ENCODE measurements at places on chromosomes 5 and 9.

- DNase-seq, result peak; percentile 24
Measured at GRCh38 chr5:155027993-155028629, 14.6 kb downstream of the KIF4B start.

- no peak for DNase-seq
Measured at GRCh38 chr5:116685069-116685468, 110.4 kb upstream of the SEMA6A start.

DNA sequence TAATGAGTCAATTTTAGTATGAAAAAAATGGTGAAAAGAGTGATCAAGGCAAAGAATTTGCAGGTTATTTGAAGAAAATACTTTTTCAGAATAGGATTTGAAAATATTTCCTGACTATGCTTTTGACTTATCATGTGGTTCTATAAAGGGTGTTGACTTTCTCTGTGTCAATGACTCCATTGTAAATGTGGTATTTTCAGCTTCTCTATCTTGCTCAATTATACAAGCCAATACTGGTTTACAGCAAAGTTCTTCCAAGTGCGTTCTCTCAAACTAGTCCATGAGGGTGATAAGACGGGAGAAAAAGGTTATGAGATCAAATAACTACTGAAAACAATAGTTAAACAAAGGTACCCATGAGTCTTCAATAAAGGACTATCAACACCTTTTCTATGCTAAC is 21.7 kb downstream of the IL33 start:
- DNase-seq, result no peak

DNA sequence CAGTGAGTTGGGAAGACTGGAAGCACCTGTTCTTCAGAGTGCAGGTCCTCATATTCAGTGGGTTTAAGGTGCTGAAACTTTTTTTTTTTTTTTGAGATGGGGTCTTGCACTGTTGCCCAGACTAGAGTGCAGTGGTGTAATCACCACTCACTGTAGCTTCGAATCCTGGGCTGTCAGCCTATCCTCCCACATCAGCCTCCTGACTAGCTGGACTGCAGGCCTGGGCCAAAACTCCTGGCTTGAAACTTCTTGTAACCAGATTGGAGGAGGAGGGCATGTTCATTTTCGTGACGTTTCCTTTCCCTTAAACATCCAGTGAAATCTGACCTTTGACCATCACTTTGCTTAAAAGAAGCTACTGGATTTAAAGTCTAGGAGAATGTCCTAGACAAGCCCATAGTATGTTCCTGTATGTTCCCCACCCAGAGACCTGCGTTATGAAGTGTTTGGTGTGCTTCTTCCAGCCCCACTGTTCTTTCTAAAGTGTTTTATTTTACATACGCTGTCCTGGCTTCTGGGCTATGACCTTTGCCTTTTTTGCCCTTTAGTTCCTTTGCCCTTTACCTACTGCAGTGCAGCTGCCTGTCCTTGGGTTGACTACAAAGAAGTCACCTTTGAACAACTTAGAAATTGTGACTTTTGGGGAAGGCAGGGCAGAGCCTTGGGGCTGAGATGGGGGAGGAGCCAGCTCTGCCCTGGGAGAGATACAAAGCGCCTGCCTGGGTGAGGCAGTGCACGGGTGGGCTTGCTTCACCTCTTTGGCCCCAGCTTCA is 18.4 kb downstream of the TENT4A start:
- no peak for DNase-seq

GRCh38 chr9:35867538-35867937 is 2.7 kb downstream of the OR13J1 start:
- no peak for DNase-seq

DNA sequence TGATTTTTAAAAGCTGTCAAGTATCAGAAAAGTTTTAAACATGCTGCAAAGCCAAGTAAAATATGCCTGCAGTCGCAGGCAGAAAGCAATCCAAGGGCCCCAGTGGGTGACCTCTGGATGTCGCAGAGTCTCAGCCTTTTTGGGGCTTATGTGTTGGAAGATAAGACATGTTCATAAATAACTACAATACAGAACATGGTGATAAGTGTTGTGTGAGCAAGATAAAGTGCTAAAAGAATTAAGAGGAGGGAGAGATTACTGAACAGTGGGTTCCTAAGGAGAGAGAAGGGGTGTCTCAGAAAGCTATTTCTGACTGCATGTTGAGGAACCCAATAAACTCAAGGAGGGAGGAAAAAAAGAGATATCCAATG is 78.9 kb upstream of the ADRB2 start:
- no peak for DNase-seq

DNA sequence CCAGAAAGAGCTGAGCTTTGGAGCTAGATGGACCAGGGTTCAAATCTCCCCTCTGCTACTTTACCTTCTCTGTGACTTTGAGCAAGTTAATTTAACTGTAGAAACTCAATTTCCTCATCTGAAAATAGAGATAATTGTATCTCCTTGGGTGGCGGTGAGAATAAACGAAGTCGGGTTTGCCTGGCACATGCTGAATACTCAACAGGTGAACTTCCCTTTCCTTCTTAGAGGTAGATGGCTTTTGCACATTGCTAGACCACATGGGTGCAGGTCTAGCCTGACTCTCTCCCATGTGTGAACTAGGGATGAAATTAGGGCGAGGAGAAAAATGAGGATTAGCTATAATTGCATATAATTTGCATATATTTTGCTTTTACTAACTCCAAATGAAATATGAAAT is 31.4 kb upstream of the GTF2H2C start:
- DNase-seq, result no peak

DNA sequence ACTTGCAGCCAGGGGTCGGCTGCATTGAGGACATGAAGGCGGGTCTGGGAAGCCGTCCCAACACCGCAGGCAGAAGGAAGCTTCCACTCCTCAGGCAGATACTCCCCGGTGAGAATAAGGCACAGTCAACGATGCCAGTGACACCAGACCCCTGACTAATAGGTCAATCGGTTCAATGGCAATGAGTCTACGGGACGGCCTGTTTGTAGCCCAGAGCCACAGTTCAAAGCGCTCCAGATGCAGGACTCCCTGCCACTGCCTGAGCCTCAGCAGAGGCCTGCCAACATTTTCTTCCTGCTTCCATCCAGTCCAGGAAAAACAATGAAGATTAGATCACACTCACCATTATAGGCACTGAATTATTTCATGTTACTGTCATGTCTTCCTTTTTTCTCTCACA is 84.5 kb upstream of the SIMC1 start:
- DNase-seq, result no peak

DNA sequence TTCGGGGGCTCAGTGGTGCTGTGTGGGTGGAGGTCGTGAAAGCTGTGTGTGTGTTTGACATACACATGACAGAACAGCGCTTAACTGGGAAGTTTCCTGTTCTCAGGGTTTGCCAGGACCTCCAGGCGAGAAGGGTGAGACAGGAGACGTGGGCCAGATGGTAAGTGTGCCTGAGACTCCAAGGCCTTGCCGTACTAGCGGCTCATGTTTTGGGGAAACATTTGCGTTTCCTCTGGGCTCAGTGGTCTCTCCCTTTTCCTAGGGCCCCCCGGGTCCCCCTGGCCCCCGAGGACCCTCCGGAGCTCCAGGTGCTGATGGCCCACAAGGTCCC is 68.3 kb upstream of the FCN2 start:
- no peak for DNase-seq

GRCh38 chr9:34956648-34957047 is 1.4 kb upstream of the PHF24 start:
- no peak for DNase-seq

- no peak for DNase-seq
Measured at GRCh38 chr9:18542837-18543405, 69.0 kb downstream of the ADAMTSL1 start.

GRCh38 chr5:171285465-171285864 is 23.6 kb upstream of the TLX3 start:
- no peak for DNase-seq

DNA sequence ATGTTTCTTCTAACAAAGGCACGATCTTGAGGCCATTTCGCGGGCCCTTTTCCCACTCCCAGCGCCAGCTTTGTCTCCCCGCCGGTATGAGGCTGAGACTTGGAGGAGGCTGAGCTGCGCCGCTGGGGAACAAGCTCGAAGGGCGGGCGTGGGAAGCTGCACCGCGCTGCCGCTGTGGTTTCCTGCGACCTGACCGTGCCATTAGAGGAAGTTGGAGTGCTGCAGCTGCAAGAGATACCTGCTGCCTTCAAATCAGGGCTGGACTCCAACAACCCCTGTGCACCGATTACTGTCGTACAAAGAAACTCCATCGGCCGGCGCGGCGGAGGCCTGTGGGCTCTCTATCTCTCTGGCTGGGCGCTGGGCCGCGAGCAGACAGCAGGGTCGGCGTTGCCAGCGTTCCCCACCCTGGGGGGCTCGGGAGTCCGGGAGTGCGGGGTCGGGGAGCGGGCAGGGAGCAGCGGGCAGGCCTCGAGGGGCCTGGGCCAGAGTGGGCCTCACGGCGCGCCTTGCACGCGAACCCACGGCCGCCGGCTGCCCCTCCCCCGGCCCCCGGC is 1.3 kb upstream of the ERBIN start:
- peak; percentile 18 for DNase-seq

DNA sequence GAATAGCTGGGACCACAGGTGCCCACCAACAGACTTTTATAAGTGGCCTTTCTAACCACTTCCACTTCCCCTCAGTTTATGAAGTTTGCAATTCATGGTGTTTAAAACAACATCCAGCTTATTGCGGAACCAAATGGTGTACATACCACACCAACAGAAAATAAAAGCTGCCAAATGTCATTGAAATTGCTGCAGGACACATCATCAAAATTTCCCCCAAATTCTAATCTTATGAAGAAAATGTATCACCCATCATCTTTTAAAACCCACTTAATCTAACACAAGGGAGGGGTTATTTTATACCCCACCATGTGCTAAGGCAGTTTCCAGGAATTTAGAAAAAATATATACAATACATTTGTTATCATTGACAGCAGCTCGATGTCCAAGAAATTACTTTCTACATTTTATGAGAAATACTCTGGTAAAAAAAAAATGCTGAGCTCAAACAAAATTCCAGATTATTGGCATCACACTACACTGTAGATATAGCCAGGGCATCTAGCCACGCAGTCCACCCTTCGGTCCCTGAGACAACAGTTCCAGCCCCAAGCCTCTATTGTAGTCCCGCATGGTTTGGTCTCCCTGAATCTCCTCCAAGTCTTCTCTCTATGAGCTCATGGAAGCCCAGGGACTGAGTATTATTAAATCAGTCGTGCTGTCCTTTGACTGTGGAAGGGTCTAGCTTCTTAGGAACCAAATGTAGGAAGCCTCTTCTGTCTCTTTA is 372.8 kb upstream of the SLC30A5 start:
- DNase-seq, result no peak

- no peak for DNase-seq
Measured at GRCh38 chr5:96129276-96129675, 167.6 kb upstream of the ELL2 start.

GRCh38 chr5:181100121-181100875 is 30.7 kb downstream of the OR2V1 start:
- DNase-seq, result no peak

DNA sequence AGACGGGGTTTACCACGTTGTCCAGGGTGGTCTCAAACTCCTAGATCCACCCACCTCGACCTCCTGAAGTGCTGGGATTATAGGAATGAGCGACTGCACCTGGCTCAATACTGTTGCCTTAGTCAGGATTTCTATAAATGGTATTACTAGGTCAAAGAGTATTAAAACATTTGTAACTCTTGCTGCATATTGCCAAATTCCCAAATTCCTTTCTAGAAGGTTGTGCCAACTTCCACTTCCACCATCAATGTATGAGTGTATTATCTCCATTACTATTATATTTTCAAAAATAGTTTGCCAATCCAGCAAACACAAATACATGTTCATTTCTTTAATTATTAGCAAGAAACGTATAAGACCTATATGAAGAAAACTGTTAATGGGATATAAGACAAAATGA is 10.6 kb downstream of the PTGR1 start:
- DNase-seq, result no peak

DNA sequence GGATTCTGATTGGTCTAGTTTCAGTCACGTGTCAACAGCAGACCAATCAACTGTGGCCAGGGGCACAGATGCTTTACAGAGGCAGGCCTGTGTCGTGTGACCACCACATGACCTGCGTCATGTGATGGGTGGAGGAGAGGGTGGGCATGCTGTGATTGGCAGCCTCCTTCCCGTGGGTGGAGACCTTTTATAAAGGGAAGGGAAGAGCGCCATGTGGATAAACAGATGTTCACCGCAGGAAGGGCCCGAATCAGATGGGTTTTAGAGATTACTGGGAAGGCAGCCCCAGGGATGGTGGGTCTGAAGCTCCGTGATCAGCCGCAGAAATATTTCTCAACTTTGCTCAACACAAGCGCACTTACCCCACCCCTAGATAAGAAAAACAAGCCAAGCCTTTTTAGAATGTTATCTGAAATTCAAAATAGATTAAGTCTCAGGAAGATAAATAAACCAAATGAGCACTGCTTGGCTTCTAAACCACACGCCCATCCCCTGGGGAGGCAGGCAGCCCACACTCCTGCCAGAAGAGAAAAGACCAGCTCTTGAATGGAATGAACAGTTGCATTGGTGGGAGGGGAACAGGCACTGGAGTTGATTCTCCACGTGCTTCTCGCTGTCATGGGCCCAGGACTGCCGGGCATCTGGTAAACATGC is 43.6 kb downstream of the ROPN1L start:
- DNase-seq, result peak; percentile 47

DNA sequence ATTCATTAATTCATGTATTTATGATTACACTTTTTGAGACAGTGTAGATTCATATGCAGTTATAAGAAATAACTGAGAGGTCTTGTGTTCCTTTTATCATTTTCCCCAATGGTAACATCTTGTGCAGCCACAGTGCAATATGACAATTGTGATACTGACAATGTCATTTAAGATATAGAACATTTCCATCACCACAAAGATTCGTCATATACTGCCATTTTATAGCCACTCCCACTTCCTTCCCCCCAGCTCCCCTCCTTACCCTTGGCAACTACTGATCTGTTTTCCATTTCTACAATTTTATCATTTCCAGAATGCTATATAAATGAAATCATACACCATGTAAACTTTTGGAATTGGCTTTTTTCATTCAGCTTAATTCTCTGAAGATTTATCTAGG is 53.8 kb downstream of the NR2F1 start:
- no peak for DNase-seq

GRCh38 chr5:84693256-84693655 is 308.6 kb upstream of the EDIL3 start:
- DNase-seq, result no peak

DNA sequence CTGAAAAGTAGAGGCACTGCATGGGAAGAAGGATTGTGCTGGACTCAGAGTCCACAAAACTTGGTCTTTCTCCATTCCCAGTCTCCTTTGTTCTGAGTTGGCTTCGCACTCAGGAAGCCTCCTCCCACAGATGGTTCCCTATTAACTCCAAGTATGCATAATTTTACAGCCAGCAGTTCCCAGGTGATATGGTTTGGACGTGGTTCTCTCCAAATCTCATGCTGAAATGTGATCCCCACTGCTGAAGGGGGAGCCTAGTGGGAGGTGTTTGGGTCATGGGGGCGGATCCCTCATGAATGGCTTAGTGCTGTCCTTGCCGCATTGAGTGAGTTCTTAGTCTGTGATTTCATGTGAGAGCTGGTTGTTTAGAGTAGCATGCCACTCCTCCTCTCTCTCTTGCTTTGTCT is 86.6 kb downstream of the FEM1C start:
- no peak for DNase-seq

- no peak for DNase-seq
Measured at GRCh38 chr5:157347301-157348048, 81.6 kb downstream of the CYFIP2 start.

Data from LoVo (cell line).